ENCODE measurements at places on chromosomes 16 and 17.
A peak's percentile ranks its signal among the peaks of the same experiment; 100 is the strongest.

DNA sequence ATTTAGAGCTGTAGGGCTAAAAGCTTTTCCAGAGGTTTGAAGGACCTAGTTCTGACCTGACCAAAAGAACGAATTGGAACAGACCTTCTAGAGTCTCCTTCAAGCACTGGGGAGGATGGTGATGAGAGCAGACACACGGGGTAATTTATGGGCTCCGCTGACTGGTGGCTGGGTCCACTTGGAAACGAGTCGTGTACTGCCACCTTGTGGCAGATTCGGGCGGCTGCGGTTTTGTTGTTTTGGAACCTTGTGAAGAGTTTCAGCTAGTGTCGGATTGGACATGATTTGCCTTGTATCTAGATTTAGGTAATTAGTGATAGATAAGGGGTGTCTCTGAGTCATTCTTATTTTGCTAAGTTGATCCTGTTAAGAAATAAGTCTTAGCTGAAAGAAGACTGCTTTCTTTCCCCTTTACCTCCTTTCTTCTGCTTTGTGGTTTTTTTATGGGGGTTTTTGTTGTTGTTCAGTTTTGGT, 98.9 kb downstream of the AATF start:
- DNase-seq = peak; percentile 54

DNA sequence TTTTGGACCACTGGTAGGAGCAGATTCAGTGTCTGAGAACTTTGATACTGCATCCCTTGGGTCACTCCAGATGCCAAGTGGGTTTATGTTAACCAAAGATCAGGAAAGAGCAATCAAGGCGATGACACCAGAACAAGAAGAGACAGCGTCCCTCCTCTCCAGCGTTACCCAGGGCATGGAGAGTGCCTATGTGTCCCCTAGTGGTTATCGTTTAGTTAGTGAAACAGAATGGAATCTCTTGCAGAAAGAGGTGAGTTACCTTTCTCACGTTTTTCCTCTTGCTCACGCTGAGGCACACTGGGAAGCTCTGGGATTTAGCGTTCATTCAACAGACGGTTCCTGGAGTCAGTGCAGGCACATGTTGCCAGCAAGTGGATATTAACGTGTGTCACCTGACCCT, 58.0 kb downstream of the NUP88 start:
- no peak for DNase-seq

- DNase-seq = peak; percentile 22
These were observed 11.4 kb downstream of the SLC13A5 start for GRCh38 chr17:6701719-6702118.

DNA sequence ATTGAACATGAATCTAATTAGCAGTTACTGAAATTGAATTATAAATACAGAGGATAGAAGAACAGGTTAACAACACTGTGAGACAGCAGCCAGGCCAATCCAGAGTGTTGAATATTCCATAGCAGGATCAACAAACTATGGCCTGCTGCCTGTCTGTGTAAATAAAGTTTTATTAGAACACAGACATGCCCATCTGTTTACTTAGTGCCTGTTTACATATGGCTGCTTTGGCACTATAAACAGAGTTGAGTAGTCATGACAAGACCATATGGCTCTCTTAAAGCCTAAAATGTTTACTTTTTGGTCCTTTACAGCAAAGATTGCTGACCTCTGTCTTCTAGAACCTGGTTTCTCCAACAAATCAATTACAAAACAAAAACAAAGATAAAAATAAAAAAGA, 115.4 kb upstream of the CDC42EP4 start:
- no peak for DNase-seq

- no peak for DNase-seq
These were observed 82.2 kb downstream of the TNRC6C start for GRCh38 chr17:78040440-78041385.

DNA sequence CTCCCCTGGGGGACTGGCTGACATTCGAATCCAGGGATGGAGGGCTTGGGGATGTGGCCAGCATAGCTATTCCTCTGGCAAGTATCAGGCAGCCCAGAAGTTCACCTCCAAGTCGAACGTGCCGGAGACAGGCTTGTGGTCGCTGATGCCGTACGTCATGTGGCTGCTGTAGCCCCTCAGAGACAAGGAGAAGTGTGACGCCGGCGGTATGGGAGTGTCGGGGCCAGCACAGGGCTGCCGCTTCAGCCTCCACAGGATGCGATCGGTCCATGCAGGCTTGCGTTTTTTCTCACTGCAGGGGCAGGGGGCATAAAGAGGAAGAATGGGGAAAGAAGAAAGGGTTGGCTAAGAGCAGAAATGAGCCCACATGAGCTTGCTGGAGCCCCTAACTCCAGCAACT, 5.3 kb upstream of the MYO1C start:
- no peak for DNase-seq

DNA sequence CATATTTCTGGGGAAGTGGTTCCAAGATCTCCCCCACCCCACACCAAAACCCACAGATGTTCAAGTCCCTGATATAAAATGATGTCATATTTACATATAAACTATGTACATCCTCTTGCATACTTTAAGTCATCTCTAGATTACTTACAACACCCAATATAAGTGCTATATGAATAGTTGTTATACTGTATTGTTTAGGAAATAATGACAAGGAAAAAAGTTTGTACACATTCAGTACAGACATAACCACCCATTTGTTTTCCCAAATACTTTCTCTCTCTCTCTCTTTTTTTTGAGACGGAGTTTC, 11.5 kb downstream of the CFDP1 start:
- DNase-seq = no peak

DNA sequence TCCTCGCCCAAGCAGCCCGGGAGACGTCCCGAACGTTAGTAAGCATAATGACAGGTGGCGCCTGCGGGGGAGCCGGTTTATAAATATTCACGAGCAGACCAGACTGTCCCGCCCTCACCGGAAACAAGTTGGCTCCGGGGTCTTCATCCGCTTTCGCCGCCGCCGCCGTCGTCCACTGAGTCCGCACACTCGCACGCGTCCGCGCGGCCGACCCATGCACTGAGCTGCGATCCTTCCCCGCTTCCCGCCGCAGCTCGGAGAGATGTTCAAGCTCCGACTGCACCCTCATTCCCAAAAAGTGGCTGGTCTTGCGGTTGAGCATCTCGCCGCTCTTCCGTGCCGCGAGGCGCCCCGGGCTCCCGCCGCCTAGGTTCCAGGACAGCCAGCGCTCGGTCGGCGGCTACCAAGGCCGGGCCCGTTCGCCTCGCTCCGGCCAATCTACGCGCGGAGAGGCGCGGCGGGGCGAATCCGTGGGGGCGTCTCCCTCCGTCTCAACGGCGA, 385 bp downstream of the CFAP119 start:
- DNase-seq = peak; percentile 48

DNA sequence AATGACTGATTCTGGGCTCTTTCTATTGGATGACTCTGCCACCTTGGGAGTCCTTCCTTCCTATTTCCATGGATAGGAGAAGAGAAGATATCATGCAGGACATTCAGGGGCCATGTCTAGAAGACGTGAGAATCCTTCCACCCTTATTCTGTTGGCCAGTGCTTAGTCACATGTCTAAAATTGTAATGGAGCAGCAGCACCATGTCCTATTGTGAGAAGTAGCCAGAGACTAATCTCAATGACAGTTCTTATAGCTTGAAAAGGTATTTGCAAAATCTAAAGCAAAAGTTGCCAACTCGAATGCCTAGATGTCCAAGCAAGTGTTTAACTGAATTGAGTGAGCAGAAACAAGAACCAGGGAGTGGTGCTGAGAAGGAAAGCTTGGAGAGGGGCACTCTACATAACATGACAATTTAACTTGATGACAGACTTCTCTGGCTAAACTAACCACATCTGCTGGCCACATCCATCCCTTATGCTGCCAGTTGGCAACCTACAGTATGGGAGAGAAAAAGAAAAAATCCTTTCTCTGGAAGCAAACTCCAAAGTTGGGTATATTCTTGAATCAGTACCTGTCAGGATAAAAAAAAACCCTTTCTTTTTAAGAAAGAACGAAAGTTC, 225.7 kb downstream of the CDH13 start:
- no peak for DNase-seq

DNA sequence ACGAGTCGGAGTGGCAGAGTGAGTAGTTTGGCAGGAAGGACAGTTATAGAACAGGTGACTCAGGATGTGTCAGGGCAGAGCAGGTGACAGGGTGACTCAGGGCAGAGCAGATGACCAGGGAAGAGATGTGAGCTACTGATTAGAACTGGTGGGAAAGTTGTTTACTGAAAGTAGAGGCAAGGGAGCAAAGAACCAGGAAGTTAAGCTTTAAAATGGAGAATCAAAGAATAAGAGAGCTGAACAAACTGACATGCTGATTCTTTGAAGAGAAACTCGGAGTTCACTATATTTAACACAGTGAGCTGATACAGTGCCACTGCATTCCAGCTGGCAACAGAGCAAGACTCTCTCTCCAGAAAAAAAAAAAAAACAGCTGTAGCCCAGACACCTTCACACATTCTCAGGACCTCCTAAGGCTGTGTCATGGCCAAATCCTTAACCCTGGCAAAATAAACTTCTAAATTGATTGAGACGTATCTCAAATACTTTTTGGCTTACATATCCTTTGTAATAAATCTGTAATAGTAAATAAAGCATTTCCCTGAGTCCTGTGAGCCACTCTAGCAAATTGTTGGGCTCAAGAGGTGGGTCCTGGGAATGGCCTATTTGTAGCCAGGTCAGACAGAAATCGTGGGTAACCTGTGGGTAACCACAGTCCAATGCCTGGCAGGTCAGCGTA, 12.3 kb upstream of the UBE2I start:
- no peak for DNase-seq

DNA sequence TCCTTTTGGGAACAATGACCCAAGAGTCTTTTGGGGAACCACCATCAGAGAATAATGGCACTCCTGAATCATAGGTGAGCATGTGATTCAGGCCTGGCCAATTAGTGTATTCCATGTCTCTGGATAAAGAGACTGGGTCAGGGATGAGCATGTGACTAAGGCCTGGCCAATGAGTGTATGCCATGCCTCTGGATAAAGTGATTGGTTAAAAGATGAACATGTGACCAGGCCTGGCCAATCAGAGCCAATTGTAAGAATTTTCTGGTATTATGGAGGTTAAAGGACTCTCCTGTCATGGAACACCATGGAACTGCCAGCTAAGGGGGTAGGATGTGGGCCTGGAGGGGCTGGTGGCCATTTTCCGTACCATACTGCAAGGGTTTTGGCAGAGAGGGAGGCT, 194.3 kb downstream of the C16orf78 start:
- DNase-seq = no peak

DNA sequence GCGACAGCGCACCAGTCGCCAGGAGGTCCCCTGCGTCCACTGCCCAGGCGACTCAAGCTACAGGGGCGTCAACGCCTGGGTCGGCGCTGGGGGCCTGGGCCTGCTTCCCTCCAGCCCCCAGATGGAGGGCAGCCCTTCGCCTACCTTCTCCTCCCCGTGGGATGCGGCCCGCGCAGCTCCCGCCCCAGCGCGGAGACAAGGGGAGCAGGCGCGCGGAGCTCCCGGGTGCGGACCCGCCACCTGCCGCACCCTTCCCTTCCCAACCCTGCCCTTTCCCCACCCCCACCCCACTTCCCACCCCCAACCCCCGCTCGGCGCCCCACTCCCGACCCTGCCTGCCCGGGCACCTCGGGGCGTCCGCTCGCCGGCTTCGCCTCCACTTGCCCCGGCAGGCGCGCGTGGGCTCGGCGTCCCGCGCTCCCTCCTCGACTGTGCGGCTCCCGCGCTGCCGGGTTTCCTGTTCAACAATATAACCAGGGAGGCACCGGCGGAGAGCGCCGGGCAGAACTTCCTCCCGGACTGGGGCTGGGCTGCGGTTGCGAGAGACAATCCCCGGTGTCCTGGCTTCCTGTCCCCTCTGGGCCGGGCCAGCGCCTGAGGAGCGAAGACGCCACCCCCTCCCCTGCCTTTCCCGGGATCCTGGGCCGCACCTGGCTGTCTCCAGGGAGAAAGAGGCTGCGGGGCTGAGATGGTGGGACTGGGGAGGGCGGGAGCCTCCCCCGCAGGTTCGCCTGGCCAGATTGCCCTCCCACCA, at the start of gene ARHGAP27:
TSS of gene ARHGAP27 (minus strand) at position 466 of the 754 bp plus-strand sequence. CDS start 2,591 bp downstream, outside the sequence.
- DNase-seq = no peak

DNA sequence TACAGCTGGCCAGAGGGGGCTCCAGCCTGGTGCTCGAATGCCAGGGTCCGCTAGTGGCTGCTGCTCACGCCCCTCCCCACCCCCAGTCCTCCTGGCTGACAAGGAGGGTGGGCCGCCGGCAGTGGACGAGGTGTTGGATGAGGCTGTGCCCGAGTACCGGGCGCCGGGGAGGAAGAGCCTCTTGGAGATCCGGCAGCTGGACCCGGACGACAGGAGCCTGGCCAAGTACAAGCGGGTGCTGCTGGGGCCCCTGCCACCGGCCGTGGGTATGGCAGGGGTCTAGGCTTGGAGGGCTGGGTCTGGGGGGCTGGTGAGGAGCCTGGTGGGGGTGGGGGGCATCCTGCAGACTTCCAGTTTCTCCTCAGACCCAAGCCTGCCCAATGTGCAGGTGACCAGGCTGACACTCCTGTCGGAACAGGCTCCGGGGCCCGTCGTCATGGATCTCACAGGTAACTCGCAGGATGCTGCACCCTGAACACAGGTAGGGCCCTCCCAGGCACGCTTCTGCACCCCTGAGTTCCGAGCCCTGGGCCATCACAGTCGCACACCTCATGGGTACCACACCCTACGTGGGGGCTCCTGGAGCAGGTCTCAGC, 1.2 kb upstream of the PDIA2 start:
- DNase-seq = no peak

GRCh38 chr17:9200699-9201359, 179.5 kb downstream of the NTN1 start:
- DNase-seq = no peak

GRCh38 chr16:14314116-14314515, 243.0 kb downstream of the MRTFB start:
- DNase-seq = no peak

DNA sequence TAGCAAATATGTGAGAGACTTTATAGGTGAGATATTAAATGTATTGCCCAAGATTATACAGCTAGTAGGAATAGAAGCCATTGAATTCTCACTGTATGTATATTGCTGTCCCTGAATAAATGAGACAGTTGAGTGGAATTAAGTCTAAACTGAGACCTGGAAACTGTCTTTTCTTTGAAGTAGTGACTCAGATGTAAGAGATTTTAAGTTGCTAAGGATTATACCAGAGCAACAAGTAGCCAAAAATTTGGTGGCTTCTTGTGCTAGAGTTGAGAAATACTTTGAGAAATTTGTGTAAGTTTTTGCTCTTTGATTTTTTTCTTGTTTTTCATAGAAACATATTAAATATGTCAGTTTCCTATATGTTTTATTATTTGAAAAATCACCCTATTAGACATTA, 58.7 kb downstream of the TANC2 start:
- DNase-seq = no peak

GRCh38 chr17:2957631-2958286, 105.6 kb downstream of the OR1D5 start:
- no peak for DNase-seq

DNA sequence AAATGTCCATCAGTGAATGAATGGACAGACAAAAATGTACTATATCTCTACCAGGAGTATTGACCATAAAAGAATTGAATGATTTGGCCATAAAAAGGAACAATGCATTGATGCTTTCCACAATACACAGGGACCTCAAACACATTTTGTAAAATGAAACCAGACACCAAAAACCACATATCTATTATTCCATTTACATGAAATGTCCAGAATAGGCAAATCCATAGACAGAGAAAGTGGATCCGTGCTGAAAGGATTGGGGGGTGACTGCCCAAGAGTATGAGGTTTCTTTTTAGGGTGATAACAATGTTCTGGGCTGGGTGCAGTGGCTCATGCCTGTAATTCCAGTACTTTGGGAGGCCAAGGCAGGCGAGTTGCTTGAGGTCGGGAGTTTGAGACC, 6.9 kb upstream of the LITAF start:
- no peak for DNase-seq
